Stimulated activated CD8-positive, alpha-beta memory T cell treated with anti-CD3 and anti-CD28 coated beads, Interleukin-7, amount 100 ng/mL, for 48 hours (primary cell): ENCODE measurements at places on chromosomes 1 and 21.

DNA sequence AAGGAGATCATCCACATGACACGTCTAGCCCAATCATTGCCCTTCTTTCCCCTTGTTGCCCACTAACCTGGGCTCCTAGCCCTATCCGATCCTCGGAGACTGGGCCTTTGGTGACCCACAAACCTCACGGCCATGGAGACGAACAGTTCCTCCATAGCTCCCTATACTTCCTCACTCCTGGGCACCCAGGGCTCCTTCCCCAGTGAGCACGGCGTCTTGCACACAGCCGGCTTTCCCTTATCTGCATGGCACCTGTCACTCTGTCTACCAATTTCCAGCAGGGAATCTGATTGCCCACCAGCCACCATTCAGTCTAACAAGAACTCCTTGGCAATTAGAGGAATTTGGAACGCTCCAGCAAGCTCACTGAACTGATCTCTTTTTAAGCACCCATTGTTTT, 3.1 kb downstream of the GNG4 start:
- no peak for DNase-seq

- no peak for DNase-seq
Measured at GRCh38 chr1:161486806-161487741, 18.2 kb upstream of the FCGR2A start.

- DNase-seq = no peak
Measured at GRCh38 chr1:44714532-44714931, 16.4 kb downstream of the RNU5D-1 start.

- DNase-seq = peak; percentile 73
Measured at GRCh38 chr1:159015440-159015909, 5.8 kb downstream of the IFI16 start.

- DNase-seq = no peak
Measured at GRCh38 chr1:212111536-212111935, 76.0 kb downstream of the DTL start.

DNA sequence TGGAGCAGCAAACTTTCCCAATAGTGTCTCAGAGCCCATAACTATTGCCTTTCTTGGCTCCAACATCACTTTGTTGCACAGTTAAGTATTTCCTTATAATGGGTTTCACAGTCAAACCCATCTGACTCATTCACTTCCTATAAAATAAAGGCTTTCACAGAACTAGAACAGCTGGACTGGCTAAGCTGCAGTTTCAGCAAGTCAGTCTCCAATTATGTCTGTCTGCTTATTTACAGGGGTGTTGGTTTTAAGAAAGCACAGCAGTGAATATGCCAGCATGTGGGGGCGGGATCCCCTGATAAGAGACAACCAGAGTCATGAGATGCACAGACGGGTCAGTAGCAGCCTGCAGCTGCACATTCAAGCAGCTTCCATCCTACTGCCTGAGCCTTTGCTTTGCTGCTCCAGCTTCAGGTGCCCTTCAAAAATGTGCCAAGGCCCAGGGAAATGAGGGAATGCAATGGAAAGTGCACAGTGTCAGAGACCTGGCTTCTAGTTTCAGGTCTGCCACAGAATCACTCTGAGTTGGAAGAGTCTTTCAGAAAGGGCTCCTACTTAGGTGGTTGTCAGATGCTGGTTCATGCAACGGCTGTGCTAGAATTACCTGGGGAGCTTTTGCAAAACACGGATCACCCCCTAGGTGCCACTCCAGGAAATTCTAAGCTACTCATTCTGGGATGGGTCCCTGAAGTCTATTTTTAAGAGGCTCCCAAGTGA, 24.8 kb downstream of the RNF19B start:
- DNase-seq = no peak

DNA sequence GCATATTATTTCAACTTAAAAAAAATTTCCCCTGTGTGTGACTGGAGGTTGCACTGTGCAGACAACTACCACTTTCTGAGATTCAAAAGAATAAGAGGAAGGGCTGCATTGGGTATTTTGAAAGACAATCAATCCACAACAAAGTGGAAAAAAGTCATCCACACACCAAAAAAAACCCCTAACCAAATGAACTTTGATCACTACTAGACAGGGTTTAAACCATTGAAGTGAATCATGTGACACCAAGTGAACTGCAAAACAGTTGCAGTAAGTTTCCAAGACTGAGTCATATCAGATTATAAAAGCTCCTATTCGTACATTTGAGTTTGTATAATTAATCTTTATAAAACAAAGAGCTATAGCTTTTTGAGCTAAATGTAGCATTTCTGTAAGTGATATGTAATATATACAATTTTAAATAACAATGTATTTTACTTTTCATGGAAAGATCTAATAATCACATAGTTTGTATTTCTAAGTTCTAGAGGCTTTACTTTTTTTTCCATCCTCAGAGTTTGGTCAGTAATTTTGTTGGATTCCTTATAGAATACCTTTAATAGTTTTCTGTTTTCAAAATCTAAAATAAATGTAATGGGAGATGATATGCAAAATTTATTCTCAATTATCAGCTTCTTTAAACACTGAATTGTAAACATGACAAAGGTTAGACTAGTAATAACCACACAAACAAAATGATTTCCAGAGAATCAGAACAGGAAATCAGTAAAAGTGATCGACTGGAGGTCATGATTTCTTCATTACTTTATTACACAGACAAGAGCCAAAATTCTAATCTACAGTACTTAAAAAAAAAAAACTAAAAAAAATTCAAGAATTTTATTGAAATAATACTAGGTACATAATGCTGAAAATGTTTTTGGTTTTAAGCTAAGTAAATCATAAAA, 50.5 kb upstream of the GFI1 start:
- no peak for DNase-seq
